NCI-H1930 (cell line): ENCODE measurements at places on chromosomes 4 and X.

GRCh38 chr4:174475528-174475927 lies 46.8 kb downstream of the HPGD start:
- no peak for DNase-seq

DNA sequence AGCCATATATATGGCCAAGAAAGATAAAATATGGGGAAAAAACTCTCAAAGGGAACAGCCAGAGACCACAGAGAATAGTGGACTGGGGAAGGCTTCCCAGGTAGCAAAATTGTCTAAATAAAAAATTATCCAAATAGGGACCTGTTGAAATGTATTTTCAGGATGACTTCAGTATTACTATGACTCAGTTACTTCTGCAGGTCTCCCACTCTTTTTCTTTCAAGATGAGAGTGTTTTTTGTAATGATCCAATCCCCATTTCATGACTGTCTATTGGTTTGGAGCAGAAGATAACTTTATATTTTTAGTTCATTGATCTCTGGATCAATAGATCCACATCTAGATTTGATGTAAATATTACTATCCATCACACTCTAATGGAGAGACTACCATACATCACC lies 372.1 kb upstream of the EMCN start:
- no peak for DNase-seq

DNA sequence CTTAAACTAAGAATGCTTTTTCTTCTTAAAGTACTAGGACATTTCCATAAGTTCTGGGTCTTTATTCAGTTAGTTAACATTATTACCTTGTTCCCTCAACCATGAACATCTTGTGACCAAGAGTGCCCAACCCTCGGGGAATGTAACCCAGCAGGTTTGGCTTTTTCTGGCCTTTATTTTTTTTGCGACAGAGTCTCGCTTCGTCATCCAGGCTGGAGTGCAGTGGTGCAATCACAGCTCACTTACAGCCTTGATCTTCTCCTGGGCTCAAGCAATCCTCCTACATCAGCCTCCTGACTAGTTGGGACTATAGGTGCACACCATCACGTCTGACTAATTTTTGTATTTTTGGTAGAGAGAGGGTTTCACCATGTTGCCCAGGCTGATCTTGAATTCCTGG lies 65.1 kb downstream of the USP11 start:
- DNase-seq: no peak

GRCh38 chr4:166577639-166578038 lies 656.7 kb downstream of the SPOCK3 start:
- DNase-seq: no peak

- no peak for DNase-seq
These were observed 53.1 kb downstream of the OCRL start for GRCh38 chrX:129593137-129593536.

DNA sequence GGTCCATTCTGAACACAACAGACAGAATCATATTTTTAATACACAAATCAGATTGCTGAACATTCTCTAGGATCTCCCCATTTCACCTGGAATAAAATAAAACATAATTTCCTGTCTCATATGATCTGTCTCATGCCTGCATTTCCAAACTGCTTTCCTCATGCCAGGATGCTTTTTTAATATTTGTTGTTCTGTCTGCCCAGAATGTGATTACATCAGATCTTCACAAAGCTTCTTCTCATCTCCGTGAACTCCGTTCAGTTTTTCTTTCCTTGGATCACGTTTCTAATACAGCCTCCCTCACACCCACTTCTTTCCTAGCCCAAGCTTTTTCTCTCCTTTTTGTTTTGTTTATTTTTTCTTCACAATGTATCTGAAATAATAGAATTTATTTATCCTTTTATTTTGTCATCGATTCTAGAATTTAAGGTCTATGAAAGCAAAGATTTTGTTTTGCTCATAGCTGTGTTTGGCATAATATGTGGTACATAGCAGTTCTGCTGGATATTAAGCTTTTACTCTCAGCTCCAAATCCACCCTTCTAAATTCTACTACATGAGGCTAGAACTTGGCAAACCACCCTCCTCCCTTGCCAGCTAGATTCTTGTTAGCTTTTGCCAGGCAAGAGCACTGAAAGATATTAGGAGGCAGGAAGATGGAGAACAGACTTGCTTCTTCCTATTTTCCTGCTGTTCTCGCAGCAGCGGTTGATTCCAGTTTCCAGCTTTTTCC lies 165.5 kb upstream of the SLIT2 start:
- DNase-seq: no peak

- no peak for DNase-seq
These were observed 56.2 kb downstream of the COX7B2 start for GRCh38 chr4:46852800-46853199.

DNA sequence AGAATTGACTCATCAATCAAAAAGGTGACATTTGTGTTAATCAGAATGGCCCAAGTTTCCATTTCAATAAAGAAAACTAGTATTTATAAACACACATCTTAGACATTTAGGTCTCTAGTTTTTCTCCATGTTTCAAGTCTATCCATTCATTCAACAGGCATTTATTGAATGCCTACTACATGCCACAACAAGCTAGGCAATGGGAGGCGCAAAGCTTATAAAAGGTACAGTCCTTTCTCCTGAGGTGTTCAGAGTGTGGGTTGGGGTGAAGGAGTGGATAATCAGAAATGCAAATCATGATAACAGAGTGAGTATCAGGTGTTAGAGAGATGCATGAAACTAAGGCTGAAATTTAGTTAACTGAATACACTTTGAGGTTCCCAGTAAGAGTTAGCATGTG lies 78.0 kb downstream of the HCCS start:
- no peak for DNase-seq

DNA sequence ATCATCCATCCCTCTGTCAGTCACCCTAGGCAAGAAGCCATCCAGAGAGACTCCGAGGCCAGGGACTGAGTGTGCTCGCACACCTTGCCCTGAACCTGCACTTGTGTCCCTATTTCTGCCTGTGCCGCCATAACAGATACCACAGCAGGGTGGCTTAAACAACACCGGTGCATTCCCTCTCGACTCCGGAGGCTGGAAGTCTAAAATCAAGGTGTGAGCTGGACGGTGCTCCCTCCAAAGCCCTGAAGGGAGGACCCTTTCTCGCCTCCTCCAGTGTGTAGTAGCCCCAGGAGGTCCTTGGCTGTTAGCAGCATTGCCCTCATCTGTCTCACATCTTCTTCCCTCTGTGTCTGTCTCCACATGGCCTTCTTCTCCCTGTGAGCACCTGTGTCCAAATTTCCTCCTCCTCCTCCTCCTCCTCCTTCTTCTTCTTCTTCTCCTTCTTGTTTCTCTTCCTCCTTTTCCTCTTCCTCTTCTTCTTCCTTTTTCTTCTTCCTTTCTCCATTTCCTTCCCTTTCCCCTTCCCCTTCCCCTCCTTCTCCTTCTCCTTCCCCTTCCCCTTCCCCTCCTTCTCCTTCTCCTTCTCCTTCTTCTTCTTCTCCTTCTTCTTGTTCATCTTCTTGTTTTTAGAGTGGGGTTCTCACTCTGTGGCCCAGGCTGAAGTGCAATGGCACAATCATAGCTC lies 98.1 kb upstream of the ENPP6 start:
- no peak for DNase-seq

DNA sequence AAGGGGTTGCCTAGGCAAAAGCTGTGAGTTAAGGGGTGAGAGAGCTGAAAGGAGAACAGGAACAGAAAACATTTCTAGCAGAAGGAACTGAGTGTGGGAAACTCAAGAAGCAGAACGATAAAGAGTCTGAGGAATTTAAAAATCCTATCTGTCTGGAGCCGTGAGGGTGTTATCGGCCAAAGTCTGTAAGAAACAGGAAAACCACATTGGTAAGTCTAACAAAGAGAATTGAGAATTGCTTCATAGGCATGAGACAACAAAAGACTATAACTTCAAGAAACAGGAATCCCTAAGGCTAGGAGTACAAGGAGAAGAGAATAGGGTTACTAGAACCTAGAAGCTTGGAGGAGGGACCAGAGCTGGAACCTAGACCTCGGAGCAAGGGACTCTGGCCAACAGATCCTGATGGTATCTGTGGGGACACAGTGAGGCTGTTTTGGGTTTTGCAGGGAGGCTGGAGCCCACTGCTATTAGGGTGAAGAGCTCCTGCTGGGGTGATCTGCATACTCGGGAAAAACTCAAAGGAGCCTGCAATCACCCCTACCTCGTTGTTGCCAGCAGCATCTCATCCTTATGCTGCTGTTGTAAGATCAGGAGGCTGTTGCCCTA lies 175.6 kb downstream of the FBXO8 start:
- no peak for DNase-seq

DNA sequence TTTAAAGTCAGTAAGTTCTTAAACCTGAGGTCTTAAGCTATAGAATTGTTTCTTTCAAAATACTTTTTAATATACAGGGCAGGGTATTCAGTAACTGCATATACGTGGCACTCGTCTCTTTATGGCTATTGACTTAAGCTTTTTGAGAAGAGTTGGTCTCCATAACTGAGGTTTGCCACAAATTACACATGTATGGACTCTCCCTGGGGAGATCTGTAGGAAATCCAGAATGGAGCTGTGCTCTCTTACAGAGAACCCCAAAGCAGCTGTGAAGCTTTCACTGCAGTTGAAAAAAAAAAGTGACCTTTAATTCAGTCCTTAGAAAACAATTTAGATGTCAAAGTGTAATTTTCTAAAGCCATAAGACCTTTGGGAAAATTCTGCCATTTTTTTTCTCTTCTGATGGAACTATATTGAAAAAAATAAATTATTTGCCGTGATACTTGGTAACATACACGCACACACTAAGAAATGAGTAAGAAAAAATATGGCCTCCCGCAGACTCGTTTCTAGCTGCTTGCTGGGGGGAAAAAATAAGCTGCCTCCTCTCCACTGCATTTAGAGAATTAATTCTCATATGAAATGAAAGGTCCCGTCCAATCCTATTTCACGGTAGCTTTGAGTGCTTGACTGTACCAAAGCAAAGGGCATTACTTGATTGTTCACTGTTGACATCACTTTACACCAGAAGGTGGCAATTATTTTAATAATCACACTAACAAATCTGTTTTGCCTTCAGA lies 159.4 kb upstream of the TENM3 start:
- DNase-seq: no peak

DNA sequence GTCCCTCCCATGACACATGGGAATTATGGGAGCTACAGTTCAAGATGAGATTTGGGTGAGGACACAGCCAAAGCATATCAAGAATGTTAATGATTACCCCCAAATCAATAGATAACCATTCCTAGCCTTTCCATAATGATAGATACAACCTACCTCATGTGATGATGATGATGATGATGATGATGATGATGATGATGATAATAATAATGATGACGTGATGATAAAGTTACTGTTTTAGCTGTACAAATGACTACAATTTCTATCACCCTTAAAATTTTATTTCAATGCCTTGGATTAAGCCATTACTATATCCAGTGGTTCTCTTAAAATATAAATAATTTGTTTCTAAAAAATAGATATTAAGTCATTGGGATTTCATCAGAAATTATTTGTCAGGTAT lies 55.2 kb upstream of the NLGN4X start:
- no peak for DNase-seq

DNA sequence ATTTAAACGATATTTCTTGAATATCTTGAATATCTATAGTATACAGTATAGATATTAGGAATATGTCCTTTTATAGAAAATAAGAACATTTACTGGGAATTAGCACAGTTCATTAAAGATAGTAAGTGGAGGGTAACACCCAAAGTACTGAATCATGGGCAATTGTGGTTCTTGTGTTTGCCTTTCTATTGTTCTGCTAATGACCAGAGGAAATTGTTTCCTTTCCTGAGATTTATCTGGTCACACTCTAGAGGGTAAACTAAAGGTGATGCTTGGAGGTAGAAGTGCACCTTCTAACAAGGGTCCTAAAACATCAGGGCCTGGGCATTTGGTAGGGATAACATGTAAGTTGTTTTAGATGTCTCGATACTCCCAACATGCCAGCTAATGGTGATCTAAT lies 241.3 kb upstream of the SFRP2 start:
- no peak for DNase-seq

- no peak for DNase-seq
These were observed 4.2 kb upstream of the PYURF start for GRCh38 chr4:88527787-88528186.

GRCh38 chr4:104905546-104905945 lies 241.1 kb upstream of the TET2 start:
- no peak for DNase-seq

DNA sequence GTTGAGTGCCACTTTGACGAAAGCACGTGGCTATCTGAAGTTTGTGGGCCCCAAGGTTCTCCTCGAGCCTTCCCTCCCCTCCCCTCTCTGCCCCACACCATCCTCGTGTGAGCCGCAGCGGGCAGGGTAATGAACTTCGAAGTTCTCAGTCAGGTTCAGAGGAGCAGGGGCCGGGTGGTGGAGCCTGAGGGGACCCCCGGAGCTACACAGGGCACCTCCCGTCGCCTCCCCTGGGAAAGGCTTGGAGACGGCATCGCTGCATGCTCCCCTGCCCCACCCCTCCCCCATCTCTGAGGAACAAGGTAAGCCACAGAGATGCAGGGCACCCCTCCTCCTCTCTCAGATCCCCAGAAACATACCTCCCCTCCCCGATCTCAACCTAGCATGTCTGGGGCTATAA lies 2.8 kb upstream of the NKX1-1 start:
- DNase-seq: no peak

GRCh38 chrX:101659601-101660063 lies at the start of gene ARMCX2:
ARMCX2 (minus strand) TSS chrX:101659850; CDS start chrX:101657588, 2,262 bp downstream.
- peak; percentile 33 for DNase-seq

DNA sequence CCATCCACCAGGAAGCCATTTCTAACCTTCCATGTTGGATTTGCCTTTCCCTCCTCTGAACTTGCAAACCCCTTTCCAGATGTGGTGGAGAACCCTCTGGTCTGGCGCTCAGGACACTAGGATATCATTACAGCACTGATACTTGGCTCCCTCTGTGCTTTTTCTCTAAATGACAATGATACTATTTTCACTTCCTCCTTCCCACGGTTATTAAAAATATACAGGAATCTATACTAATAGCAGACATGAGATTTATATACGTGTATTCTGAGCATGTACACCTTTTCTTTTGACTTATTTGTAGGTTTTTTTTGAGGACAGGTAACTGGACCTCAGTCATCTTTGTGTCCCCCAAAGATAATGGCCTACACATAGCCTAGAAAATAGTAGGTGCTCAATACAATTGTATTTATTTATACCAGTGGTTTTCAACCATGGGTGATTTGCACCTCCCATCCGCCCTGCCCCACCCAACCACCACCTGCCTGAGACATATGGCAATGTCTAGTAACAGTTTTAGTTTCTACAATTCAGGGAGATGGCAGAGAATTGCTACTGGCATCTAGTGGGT lies 60.4 kb upstream of the PLAC8 start:
- DNase-seq: no peak

- no peak for DNase-seq
These were observed 32.3 kb downstream of the BCOR start for GRCh38 chrX:40065296-40066046.

DNA sequence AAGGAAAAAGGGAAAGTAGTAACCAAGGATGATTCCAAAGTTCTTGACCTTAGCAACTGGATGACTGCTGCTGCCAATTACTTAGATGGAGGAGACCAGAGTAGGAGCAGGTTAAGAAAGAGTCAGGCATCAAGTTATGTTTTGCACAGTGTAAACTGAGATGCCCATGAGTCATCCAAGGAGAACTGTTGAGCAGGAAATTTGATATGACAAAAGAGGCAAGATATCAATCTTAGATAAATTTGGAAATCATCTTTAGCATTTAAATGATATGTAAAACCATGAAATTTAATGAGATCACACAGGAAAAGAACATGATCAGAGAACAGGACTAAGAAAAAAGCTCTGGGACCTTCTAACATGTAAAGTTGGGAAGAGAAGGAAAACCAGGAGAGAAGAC lies 361.3 kb downstream of the OPHN1 start:
- no peak for DNase-seq
